Esophagus squamous epithelium (tissue), 5 donors: ENCODE measurements at places on chromosomes 6 and 20.

- H3K27ac ChIP-seq = no peak overlapping the region
- H3K4me1 ChIP-seq = no peaks in the 10 kb centered on the region
- no peak for DNase-seq
- no peaks in the 10 kb centered on the region for H3K27me3 ChIP-seq
Observed at GRCh38 chr6:125102411-125102810, 51.2 kb upstream of the TPD52L1 start.

DNA sequence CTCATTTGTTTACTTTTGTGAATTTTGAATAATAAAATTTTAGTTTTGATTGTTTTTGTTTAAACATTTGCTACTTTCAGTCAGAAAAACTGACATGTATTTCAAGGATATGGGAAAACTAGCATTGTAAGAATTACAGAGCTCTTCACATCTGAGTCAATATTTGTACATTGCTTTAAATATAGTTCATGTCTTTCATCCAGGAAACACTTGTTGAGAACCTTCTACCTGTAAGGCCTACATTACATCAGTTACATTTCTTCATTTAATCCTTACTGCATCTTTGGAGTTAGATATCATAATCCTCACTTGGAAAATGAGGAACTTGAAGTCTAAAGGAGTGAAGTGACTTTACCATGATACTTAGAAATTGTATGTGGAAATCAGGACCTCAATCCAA lies 242.9 kb downstream of the KCNQ5 start:
- H3K27ac ChIP-seq = no peak overlapping the region
- H3K36me3 ChIP-seq = no peaks in the 10 kb centered on the region
- H3K4me3 ChIP-seq = no peak overlapping the region
- H3K27me3 ChIP-seq = no peaks in the 10 kb centered on the region
- peaks cover 17% of the 10 kb centered on the region for H3K4me1 ChIP-seq

DNA sequence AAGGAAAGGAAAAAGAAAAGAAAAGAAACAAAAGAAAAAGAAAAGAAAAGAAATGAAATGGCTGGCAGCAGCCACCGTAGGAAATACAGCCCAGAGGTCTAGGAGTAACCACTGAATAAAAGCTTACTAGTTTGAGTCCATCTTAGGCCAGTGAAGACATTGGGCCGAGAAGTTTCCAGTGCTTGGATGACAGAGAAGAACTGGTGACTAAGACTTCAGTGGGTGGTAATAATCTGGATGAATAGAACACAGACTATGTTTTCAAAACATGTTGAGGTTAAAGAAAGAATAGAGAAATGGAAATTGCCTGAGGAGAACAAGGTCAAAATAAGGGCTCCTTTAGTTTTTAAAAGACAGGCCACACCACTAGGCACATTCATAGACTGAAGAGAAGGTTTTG lies 198.8 kb downstream of the ATXN1 start:
- no peak for DNase-seq
- no peak overlapping the region for H3K4me3 ChIP-seq
- no peaks in the 10 kb centered on the region for H3K27me3 ChIP-seq
- H3K27ac ChIP-seq = no peak overlapping the region
- H3K4me1 ChIP-seq = no peaks in the 10 kb centered on the region
- peaks cover 11% of the 10 kb centered on the region for H3K36me3 ChIP-seq

DNA sequence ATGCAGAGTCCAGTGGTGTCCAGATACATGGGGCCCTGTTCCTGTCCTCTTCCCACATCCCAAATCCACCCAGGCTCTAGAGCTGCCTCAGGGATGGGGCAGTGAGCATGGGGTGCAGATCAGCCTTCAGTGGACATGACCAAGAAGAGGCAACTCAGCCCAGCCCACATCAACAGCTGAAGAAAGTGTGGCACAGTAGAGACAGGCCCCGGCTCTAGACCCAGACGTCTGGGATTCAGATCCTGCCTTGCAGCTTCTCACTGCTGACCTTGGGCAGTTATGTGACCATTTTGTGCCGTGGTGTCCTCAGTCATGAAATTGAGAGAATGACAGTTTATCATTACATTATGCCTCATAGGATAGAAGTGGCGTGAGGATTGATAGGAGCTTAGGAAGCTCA lies 54.6 kb upstream of the CST7 start:
- DNase-seq = no peak
- H3K4me1 ChIP-seq = no peaks in the 10 kb centered on the region
- no peak overlapping the region for H3K4me3 ChIP-seq
- no peak overlapping the region for H3K27ac ChIP-seq
- no peaks in the 10 kb centered on the region for H3K27me3 ChIP-seq

- no peak overlapping the region for H3K27ac ChIP-seq
- H3K27me3 ChIP-seq = no peaks in the 10 kb centered on the region
- DNase-seq = no peak
- H3K4me1 ChIP-seq = no peaks in the 10 kb centered on the region
Observed at GRCh38 chr6:104365451-104366234, 494.1 kb downstream of the HACE1 start.

DNA sequence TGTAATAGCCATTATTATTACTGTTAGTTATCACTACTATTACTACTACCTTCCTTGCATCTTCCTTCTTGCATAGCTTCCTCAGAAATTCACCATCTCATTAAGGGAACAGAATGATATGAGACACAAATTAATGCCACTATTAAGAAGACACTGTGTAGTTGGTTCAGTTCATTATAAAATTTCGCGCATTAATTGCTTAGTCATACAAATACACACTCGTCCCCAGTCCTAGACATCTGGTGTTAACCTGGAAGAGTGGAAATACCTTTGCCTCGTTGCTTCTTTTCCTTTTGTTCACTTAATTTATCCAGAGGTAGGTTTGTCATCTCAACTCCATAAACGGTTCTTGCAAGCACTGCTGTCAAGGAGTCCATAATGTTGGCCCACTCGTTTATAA lies 107.5 kb downstream of the RALGAPA2 start:
- H3K36me3 ChIP-seq = peaks cover 5% of the 10 kb centered on the region
- H3K4me3 ChIP-seq = no peak overlapping the region
- no peaks in the 10 kb centered on the region for H3K27me3 ChIP-seq

DNA sequence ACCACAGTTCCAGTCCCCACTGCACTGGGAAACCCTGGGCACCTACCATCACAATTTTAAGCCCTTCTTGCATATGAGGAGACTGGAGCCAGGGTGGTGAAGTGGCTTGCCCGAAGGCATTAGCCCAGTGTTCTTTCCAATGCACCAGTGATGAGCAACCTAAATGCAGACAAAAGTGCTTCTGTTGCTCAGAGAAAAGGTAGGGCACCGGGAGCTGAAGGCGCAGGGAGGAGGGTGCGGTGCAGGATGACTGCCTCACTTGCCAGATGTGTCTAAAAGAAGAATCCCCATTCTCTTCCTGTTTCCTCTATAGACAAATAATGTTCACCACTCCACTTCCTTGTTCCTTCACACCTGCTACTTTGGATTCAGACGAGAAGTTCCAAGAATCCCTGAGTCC lies 86.5 kb downstream of the QRSL1 start:
- peak overlapping the region; percentile 26 for H3K27ac ChIP-seq
- H3K4me3 ChIP-seq = no peak overlapping the region
- DNase-seq = no peak
- H3K27me3 ChIP-seq = no peaks in the 10 kb centered on the region
- no peaks in the 10 kb centered on the region for H3K36me3 ChIP-seq

DNA sequence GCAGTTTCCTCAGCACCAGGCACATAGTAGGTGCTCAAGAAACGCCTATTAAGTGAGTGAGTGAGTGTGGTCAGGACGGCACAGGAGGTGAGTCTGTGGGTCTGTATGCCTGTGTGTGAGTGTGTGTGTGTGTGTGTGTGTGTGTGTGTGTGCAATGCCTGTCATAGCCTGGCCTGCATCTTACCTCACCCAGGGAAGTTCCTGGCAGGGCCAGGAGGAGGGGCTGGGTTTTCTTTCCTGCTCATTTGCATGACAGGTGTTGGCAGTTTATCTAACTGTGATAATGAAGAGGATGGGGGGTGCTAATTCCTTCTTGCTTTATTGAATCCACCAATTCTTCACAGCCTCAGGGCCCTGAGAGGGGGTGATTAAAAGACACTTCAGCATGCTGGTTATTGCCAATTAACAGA lies 146.7 kb upstream of the MLN start:
- no peaks in the 10 kb centered on the region for H3K27me3 ChIP-seq
- DNase-seq = no peak
- H3K4me3 ChIP-seq = no peak overlapping the region
- H3K27ac ChIP-seq = no peak overlapping the region

- H3K4me3 ChIP-seq = no peak overlapping the region
- no peaks in the 10 kb centered on the region for H3K36me3 ChIP-seq
- DNase-seq = no peak
- no peaks in the 10 kb centered on the region for H3K4me1 ChIP-seq
Observed at GRCh38 chr20:63261060-63261794, 7.0 kb upstream of the NKAIN4 start.

DNA sequence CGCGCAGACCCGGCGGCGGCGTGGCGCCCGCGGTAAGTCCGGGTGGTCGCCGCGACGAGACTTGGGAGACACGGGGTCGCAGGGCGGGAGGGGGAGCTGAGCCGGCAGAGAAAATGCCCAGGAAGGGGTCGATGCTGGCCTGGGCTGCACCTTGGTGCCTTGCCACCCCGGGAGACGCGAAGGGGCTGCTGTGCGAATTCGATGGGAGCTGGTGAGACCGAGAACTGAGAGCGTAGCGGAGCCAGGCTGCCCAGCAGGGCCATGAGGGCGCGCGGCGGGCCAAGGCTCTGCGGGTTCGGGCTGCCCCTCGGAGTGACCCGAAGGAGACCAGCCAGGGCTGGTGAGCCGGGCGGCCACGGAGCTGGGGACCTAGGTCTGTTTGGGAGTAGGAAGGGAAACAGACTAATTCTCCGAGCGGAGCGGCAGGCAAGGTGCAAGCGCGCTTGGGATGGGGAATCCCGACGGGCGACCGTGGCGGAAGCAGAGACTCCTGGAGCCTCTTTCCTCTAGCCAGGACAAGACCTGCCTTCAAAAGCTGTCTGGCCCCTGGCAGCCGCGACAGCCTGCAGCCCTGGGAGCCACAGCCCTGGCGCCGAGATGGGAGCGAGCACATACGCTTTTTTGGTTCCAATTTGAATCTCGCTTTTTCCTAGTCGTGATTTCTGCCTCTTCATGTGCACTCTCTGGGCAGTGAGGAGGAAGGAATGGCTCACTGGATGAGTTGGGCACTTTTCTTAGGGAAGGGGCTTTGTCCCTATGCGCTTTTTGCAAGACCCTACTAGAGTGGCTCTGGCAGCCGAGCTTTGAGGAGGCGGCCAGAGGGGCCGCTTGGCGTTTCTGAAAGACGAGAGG lies 691 bp downstream of the SYNDIG1 start:
- peak overlapping the region; percentile 8 for H3K4me3 ChIP-seq
- H3K27ac ChIP-seq = no peak overlapping the region
- H3K27me3 ChIP-seq = peaks cover 15% of the 10 kb centered on the region
- no peaks in the 10 kb centered on the region for H3K36me3 ChIP-seq

GRCh38 chr6:13445005-13445743 lies 42.2 kb downstream of the GFOD1 start:
- H3K27ac ChIP-seq = peak overlapping the region; percentile 86
- no peaks in the 10 kb centered on the region for H3K36me3 ChIP-seq
- no peak overlapping the region for H3K4me3 ChIP-seq
- DNase-seq = no peak
- no peaks in the 10 kb centered on the region for H3K27me3 ChIP-seq
- H3K4me1 ChIP-seq = peaks cover 41% of the 10 kb centered on the region

GRCh38 chr6:8231956-8232355 lies 129.6 kb upstream of the EEF1E1 start:
- H3K27me3 ChIP-seq = no peaks in the 10 kb centered on the region
- no peak overlapping the region for H3K27ac ChIP-seq
- no peak for DNase-seq
- no peak overlapping the region for H3K4me3 ChIP-seq
- H3K36me3 ChIP-seq = no peaks in the 10 kb centered on the region
- H3K4me1 ChIP-seq = no peaks in the 10 kb centered on the region

GRCh38 chr6:40957616-40958492 lies 81.2 kb downstream of the UNC5CL start:
- H3K27me3 ChIP-seq = no peaks in the 10 kb centered on the region
- H3K4me1 ChIP-seq = no peaks in the 10 kb centered on the region

- no peak for DNase-seq
- H3K4me3 ChIP-seq = no peak overlapping the region
- H3K36me3 ChIP-seq = no peaks in the 10 kb centered on the region
- H3K27ac ChIP-seq = no peak overlapping the region
- no peaks in the 10 kb centered on the region for H3K27me3 ChIP-seq
Observed at GRCh38 chr20:10360878-10361277, 73.1 kb downstream of the MKKS start.

DNA sequence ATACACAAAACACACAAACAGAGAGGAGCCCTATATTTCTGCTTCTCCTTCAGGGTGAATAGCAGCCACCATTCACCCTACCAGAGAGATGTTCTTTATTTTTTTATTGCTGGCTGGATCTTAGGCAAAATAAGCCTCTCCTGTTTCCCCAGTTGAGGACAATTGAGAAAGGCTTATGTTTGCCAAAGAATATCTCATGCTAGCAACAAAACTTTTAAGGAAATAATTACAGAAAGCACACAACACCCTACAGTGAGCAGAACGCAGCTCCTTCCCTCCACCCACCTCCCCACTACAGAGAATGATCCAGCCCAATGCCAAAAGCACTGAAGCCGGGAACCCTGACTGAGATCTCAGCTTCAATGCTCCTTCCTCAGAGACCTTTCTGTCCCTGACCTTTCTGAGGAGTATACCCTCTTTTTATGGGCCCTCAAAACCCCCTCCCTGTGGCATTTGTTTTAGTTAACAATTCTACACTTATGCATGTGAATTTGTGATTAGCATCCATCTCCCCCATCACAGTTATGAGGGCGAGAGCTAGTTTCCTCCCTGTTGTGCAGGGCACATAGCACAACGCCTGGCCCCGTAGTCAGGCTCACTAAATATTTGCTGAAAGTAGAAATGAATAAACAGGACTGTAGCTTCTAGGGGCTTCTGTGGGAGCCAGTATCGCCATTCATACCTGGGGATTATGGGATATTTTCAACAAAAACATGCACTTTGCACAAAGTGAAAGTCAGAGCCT lies 491.6 kb upstream of the CDH4 start:
- no peaks in the 10 kb centered on the region for H3K4me1 ChIP-seq
- H3K4me3 ChIP-seq = no peak overlapping the region
- H3K36me3 ChIP-seq = no peaks in the 10 kb centered on the region
- DNase-seq = no peak
- H3K27me3 ChIP-seq = no peaks in the 10 kb centered on the region

- H3K4me3 ChIP-seq = no peak overlapping the region
- no peaks in the 10 kb centered on the region for H3K27me3 ChIP-seq
- no peaks in the 10 kb centered on the region for H3K36me3 ChIP-seq
- no peak for DNase-seq
- H3K4me1 ChIP-seq = no peaks in the 10 kb centered on the region
- no peak overlapping the region for H3K27ac ChIP-seq
Observed at GRCh38 chr6:24918641-24919055, 17.1 kb downstream of the RIPOR2 start.

- no peak for DNase-seq
- no peaks in the 10 kb centered on the region for H3K36me3 ChIP-seq
- H3K4me3 ChIP-seq = no peak overlapping the region
- no peaks in the 10 kb centered on the region for H3K27me3 ChIP-seq
- no peaks in the 10 kb centered on the region for H3K4me1 ChIP-seq
- no peak overlapping the region for H3K27ac ChIP-seq
Observed at GRCh38 chr20:52779125-52779524, 193.0 kb upstream of the TSHZ2 start.

- DNase-seq = no peak
- no peaks in the 10 kb centered on the region for H3K36me3 ChIP-seq
- H3K4me3 ChIP-seq = peak overlapping the region; percentile 76
- peaks cover 5% of the 10 kb centered on the region for H3K4me1 ChIP-seq
Observed at GRCh38 chr6:147508866-147509608, 547 bp downstream of the SAMD5 start.

- H3K4me3 ChIP-seq = no peak overlapping the region
- H3K27ac ChIP-seq = peak overlapping the region; percentile 54
- no peak for DNase-seq
- H3K4me1 ChIP-seq = peaks cover 73% of the 10 kb centered on the region
- H3K36me3 ChIP-seq = no peaks in the 10 kb centered on the region
- H3K27me3 ChIP-seq = no peaks in the 10 kb centered on the region
Observed at GRCh38 chr6:134446218-134446848, 128.4 kb upstream of the SGK1 start.
